NCI-H1436 (cell line): ENCODE measurements at places on chromosomes 5 and 9.
A peak's percentile ranks its signal among the peaks of the same experiment; 100 is the strongest.

DNA sequence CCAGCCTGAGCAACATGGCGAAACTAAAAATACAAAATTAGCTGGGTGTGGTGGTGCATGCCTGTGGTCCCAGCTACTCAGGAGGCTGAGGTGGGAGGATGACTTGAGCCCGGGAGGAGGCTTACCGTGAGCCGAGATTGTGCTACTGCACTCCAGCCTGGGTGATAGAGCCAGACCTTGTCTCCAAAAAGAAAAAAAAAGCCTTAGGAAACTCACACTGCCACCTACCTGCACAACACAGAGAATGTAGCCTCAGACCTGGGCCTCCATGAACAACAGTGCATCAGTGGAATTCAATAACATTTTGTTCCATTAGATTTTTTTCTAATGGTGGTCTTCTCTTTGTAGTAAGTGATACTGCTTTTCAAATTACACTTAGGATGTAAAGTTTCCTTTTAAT, 63.8 kb upstream of the RARS1 start:
- no peak for DNase-seq

DNA sequence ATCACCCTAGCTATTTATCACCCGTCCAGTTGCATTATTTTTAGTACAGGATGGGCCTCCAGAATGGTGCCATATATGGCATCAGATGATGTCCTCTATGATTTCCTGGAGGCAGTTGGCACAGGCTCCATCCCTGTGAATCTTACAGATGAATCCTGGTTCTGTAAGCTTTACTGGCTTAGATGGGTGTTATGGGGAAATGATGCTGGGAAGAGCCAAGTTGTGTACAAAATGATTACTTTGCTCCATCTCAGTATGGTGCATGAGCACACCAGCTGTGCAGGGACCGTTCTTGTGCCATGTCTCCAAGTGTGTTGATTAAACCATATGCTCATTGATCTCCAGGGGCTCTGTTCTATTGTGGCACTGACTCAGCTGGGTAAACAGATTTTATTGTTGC, 755.7 kb downstream of the TLR4 start:
- DNase-seq, result peak; percentile 3

DNA sequence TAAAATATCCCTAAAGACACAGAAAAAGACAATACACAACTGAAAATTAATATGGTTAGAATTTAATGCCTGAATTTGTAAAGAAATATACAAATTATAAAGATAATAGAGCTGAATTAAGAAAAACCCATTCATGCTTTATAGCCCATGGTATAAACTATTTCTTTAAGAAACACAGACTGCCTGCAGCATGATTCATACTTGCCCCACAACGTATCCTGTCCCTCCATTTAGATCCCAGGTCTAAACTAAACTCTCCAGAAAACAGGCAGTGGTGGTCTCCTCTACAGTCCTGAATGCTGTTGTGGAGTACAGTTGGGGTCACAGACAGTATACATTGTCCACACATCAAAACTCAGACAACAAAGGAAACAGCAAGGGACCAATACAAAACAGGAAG, 24.8 kb downstream of the IL6ST start:
- no peak for DNase-seq

DNA sequence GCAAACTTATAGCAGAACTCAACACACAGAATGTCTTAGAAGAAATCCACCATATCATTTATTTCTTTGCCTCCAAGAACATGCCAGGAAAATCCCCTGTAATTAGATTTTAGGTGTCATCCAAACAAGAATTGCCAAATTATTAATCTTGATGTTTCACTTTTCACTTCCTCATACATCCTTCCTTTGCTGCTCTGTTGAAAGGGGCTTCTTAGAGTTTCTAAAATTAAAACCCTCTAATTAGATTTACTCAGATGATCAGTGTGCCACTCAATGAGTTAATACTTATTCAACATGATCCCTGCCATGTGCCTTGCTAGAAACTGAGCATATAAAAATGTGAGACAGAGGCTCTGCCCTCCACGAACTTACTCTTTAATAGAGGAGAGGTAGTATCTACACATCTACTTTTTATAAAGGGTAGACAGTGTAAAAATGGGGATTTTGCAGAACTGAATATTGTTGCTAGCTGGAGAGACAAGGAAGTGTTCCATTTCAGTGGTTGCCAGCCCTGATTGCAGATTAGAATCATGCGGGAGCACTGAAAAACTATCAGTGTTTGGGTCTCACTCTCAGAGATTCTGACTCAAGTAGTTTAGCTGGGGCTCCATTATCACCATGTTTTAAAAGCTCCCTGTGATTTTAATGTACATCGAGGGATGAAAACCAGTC, 498.4 kb downstream of the TLE4 start:
- no peak for DNase-seq

DNA sequence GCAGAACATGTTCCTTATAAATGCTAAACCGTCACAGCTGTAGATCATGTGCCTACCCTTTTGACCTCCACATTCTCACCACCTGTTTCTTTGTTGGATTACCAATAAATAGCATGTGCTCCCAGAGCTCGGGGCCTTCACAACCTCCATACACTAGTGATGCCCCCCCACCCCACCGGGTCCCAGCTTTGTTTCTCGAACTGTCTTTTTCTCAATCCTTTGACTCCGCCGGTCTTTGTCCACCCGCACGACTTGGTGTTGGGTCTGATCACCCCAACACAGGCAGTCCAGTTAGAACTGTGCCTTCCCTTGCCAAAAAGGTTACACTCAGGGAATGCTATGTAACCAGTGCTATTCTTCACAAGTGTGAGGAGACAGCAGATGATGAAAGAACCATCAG, 485.9 kb upstream of the C9orf72 start:
- no peak for DNase-seq

DNA sequence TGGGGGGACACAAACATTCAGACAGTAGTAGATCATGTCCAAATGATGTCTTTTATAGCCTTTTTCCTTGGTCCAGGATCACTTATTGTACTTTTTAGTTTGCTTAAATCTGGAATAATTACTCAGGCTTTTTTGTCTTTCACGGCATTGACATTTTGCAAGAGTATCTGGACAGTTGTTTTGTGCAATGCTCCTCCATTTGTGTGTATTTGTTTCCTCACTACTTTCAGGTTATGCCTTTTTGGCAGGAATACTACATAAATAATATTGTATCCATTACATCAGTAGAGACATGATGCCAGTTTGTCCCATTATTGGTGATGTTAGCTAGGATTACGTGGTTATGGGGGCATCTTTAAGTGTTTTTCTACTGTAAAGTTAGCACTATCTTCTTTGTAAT, 238.3 kb downstream of the MAN2A1 start:
- DNase-seq, result no peak

- peak; percentile 4 for DNase-seq
These were observed 19.7 kb upstream of the ASTN2 start for GRCh38 chr9:117434566-117434965.

- no peak for DNase-seq
These were observed 712.9 kb downstream of the TLE1 start for GRCh38 chr9:80976403-80976802.

DNA sequence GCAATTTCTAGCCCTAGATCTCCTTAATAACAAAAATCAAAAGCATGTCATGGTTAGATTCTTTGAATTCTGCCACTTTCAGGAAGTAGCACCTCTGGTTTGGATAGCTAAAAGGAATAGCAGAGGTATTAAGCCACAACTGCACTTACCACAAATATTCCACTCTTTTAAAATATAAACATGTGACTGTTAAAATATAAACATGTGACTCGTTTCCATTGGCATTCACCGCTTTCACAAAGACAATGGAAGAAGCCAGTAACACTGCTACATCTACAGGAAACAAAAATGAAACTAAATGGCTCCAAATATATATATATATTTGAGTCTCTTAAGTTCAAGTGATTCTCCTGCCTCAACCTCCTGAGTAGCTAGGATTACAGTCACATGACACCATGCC, 222.9 kb downstream of the ARL15 start:
- no peak for DNase-seq

GRCh38 chr9:136108648-136109266, 9.9 kb downstream of the TMEM250 start:
- DNase-seq, result no peak

GRCh38 chr5:135578685-135579341, at the start of gene CXCL14:
TSS of gene CXCL14 (minus strand) at chr5:135578991. CDS start at chr5:135578778, 213 bp downstream.
- DNase-seq, result no peak

DNA sequence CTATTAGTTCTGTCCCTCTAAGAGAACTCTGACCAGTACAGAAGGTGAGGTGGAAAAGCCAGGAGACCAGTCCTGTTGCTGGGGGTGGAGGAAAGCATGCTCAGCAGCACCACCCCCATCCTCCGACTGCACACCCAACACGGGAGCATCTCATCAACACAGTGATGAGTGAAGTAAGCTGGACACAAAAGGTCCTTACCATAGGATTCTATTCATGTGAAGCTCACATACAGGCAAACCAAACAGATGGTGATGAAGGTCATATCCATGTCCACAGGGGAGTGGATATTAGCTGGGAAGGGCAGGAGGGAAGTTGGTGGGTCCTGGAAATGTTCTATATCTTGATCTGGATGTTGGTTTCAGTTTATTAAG, 14.8 kb upstream of the MARCHF6 start:
- DNase-seq, result no peak

- no peak for DNase-seq
These were observed 18.5 kb downstream of the SLC12A7 start for GRCh38 chr5:1093361-1093760.

- DNase-seq, result no peak
These were observed 34.4 kb downstream of the MAP1B start for GRCh38 chr5:72141440-72142355.

- no peak for DNase-seq
These were observed 73.0 kb downstream of the NIPBL start for GRCh38 chr5:36949593-36949992.

GRCh38 chr5:1883925-1884677, 1.4 kb upstream of the IRX4 start:
- no peak for DNase-seq

DNA sequence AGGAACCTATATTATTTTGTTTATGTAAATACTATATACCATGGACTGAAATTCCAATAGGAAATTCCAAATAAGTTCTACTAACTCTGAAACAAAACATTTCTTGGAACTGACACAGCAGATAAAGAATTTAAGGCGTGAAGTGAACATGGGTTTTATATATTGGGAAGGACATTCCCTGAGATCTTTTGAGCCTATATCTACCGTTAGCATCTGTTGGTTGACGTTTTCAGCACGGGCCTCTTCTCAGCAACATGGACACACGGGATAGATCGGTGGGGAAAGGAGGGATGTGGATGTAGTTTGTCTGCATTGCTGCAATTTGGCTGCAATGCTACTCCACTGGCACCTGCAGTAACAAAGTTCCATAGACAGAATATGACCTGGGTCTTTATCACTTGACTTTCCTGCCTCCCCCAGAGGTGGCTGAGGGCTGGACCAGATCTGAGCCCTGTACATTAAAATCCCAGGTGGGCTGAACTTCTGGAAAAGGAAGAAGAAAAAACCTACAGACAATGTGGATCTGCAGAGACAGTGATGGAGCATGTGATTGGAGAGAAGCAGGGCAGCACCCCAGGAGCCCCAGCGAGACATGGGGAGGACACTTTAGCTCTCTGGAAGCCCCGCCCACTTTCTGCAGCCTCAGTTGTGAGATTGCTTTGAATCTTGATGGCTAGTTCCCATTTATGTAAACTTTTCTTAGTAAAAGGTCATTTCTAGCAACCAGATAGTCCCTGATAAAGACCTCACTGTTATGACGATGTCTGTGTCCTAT, 91.2 kb upstream of the CPEB4 start:
- no peak for DNase-seq

DNA sequence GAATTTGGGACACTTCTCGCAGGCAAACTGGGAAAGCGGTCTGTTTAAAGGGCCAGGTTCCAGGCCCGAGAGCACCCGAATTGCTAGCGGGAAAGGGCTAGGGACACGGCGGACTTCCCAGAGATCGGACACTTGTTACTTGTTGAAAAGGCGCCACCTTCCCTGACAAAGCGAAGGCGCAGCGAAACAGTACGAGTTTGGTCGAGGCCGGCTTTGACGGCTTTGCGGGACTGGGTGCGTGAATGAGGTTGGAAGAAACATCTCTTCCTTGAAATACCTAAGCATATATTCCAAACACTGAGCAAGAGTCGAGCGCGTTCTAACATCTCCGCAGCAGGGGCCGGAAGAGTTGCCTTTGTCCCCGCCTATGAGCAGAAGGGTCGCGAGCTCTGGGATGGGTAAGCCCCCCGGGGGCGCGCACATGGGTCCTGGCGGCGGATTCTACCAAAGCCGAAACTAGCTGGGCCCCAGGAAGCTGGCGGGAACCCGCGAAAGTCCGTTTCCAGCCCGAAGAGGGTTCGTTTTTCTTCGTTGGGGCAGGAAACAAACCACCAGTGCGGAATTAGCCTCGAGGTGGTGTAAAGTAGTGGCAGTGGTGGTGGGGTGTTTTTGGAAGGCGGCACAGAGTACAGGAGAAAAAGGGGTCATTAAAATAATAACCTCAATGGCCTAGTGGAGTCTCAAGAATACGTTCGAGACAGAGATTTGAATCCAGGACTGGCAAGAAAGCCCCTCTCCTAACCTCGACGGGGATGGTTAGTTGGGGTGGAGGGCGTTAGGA, 1.5 kb downstream of the GDNF start:
- no peak for DNase-seq

DNA sequence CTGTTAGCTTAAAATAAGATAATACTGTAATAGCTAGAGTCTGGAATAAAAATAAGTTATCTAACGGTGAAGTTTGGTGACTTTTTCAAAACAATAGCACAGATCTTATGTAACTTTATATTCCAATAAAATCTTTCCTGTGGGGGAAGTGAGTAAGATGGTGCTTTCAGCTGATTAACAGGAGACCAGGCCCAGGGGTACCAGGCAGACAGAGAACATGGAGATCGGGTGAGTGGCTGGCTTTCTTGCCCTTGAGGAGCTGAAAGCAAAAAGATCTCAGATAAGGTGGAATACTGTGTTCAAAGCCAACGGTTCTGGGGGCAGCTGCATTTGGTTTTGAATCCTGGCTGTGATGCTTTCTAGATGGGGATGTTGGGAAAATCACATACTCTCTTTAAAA, 61.3 kb downstream of the MAT2B start:
- DNase-seq, result no peak
